ENCODE measurements at places on chromosomes 1 and 21. TPM values are rescaled to one million over a fixed set of nuclear protein-coding genes. Genes with fewer than 3 reads are reported as not detected.

The C1orf115 gene
- 35.3 TPM for total RNA-seq

The CACNA1E gene
- total RNA-seq, result 0.06 TPM

The NPHS2 gene
- not detected for total RNA-seq

The RPRD2 gene
- 31.4 TPM for total RNA-seq

The DOP1B gene
- 19.0 TPM for total RNA-seq

The S100A12 gene
- 22.8 TPM for total RNA-seq

The HMCN1 gene
- 45.4 TPM for total RNA-seq

The F5 gene
- 1.6 TPM for total RNA-seq

GRCh38 chr1:180524915-180525714, 22.7 kb upstream of the ACBD6 start:
- DNase-seq, result no peak

DNA sequence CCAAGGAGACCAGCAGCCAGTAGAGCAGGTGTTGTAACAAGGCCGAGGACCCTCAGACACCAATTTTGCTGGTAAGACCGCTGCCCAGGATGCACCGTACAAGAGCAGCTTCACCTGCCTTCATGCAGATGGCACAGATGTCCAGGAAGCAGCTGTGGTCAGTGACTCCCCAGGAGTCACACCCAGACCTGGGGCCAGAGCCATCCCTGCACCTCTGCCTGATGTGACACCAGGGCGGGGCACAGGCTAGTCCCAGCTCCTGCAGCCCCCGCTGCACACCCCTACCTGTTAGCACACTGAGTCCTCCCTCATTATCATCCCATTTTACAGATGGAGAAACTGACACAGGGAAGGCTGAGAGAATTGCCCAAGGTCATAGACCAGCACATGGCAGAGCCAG, 16.3 kb upstream of the KCNAB2 start:
- no peak for DNase-seq

GRCh38 chr1:182889997-182890396, 50.9 kb downstream of the DHX9 start:
- no peak for DNase-seq

GRCh38 chr1:23566304-23566703, 7.0 kb upstream of the ID3 start:
- DNase-seq, result no peak

DNA sequence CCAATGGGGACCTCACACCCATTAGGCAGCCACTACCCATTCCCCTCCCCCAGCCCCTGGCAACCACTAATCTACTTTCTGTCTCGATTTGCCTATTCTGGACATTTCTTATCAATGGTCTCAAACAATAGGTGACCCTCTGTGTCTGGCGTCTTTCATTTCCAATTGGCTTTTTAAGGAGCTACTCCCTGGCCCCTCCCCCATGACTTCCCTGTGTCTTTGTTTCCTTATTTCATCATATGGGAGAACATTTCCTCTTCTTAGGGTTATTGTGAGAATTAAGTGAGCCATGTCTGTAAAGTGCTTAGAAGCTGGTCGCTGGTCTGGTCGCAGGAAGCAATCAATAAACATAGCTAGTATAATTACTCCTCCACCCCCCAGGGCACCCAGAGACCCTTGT, 80.9 kb downstream of the SPSB1 start:
- DNase-seq, result no peak

GRCh38 chr1:67347688-67348472, 40.2 kb downstream of the IL12RB2 start:
- no peak for DNase-seq

DNA sequence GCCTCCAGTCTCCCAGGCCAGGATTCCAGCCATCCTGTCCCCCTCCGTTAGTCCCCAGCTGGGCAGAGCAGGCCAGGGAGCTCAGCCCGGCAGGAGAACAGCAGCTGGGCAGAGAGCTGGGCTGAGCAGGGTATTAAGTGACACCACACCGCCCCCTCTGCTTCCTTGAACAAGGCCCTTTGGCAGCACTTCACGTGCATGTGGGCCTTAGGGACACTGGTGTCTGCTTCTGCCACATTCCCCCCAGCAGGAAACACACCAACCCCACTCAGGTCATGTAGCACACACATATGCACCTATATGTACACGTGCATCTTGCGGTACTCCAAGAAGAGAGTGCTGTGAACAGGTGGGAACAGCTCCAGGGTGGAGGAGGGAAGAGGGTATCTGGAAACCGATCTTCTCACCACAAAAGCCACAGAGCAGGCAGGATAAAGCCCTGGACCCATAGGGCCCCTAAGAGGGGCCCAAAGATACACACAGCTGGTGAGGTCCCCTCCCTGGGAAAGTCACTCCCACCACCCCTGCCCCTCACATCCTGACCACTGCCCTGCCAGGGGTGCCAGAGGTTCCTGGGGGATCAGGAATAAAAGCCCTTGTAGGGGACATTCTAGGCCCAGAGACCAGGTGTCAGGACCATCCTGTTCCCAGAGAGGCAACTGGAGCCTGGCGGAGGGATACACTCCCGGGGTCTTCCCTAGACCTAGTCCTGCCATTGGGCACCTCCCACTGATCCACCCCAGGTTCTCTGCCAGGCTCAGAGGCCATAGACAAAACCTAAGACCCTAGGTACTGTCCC, 4.5 kb downstream of the EPHA2 start:
- DNase-seq, result no peak

DNA sequence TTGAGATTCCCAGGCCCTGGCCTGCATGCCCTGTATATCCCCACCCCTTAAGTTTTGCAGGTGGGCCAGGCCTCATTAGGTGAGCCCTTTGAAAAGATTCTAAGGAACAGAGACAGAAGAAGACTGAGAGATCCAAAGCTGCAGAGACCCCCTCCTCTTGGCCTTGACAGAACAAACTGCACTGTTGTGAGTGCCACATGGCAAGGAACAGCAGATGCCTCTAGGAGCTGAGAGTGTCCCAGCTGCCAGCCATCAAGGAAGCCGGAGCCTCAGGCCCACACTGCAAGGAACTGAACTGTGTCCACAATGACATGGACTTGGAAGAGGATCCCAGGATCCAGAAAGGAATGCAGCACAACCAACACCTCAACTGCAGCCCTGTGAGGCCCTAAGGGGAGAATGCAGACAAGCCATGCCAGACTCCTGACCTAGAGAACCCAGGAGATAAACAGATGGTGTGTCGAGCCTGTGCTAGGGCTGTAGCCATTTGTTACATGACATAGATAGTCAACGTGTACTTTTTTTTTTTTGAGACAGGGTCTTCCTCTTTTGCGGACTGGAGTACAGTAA, 182.7 kb downstream of the AJAP1 start:
- DNase-seq, result no peak

DNA sequence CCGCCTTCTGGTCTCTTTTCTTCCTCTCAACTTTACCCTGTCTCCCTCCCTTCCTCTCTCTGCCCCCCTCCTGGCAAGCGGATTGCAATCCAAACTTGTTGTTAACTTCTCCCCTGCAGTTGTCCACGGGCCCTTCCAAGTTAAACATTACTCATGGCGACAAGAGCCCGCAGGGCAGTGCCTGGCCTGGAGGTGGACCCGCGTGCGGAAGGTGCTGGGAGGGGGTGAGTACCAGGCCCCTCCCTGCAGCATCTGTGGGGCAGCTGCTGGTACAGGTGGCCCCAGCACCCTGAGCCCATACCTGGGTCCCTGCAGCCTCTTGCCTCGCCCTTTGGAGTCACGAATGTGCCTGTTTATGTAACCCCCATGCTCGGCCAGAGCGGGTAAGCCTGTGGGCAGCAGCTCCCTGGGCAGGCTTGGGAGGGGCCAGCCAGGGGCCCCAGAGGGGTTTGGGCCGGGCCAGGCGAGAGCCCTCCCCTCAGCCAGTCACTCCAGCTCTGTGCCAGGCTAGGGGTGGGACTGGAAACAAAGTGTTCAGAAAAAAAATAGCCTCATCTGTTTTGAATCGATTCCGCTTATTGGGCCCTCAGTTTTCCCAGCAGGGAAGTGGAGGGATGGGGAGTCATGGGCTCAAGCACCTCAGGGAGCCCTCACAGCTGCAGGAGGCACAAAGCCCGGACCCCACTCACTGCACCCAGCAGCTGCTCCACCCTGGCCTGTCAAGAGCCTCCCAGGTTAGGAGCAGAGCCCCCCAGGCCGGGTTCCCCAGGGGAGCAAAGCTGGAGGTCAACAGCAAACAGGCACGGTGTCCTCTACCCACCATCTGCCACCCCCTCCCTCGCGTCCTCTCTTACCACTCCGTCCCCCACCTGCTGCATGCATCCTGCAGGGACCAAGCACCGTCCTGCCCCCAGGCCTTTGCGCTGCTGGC, 14.0 kb upstream of the FAAP20 start:
- peak; percentile 91 for DNase-seq

DNA sequence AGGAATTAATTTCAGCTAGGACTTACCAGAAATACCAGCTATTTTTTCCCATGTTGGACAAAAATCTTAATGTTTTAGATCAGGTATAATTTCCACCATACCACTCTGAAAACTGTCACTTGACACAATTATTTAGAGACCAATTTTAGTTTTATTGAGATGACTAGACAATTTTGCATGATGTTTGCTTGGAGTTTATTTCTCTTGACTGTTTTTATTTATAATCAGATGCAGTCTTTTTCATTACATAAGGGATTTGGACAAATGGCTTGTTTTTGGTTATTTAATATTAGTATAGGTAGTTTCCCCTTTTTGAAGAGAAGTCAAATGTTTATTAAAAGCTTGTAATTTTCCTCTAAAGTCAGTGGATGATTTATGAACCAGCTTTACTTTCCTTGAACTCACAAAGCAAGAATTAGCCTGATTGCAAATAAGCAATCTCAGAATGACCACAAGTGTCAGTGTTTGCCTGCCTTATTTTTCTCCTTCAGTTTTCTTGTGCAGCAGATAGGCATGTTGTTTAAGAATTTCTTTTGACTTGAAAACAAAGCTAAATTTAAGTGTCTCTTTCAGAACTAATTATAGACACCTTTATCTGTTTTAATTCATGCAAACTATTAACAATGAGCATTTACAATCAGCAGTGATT, 3.8 kb upstream of the B3GALT2 start:
- DNase-seq, result no peak

DNA sequence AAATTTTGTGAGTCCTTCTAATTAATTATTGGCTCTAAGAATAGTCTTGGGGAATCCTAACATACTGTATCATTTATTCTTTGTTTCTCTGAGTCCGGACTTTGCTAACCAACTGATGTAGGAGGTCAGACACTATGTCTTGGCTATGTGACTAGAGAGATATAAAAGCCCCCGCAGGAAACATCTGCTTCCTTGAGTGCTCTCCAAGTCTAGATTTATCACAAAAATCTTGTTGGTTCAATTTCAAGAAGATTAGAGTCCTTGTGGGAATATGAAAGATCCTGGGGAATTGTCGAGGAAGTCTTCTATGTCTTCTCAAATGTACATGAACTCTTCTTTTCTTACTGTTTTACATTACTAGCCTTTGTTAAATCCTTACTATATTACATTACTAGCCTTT, 1712.5 kb downstream of the NCAM2 start:
- DNase-seq, result no peak

GRCh38 chr1:44611866-44612265, 62.4 kb downstream of the TMEM53 start:
- DNase-seq, result no peak

DNA sequence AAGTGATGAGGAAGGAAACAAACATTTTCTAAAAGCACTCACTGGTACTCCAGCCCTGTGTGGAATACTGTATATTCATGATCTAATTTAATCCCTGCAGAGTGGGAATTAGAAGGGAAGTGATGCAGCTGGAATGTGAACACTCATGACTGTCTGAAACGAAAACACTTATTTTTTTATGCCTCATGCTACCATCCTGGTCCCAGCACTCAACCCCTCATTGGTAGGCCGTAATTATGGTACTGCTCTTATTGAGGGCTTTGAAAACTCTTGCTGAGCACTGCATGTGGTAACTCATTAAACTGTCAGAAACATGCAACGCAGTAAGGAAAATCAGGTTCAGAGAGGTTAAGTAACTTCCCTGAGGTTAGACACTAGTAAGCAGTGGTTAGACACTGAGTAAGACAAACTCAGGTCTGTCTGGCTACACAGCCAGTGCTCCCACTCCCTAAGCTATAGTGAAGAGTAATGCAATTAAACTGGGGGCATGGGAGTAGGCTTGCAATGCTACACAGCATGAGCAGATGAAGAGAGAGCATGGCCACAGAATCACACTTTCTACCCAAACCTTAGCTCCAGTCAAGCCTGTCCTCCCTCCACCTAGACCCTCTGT, 17.3 kb upstream of the TNFSF4 start:
- DNase-seq, result no peak

- no peak for DNase-seq
Measured at GRCh38 chr1:57091642-57092041, 125.8 kb upstream of the C8B start.

DNA sequence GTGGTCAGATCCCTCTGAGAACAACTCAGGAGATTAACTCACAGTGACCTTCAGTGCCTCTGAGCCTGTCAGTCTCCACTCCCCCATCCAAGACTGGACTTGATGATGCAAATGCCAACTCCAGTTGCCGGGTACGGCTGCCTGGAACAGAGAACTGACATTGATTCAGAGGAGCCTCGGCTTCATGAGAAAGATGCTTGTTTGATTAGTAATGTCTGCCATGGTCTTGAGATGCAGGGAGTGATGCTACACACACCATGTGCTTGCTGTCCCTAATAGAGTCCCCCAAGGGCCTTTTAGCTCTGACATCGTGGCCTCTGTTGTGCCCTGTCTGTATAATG, 51.8 kb upstream of the LRP8 start:
- peak; percentile 16 for DNase-seq

GRCh38 chr1:244802041-244802440, 33.4 kb upstream of the COX20 start:
- no peak for DNase-seq

DNA sequence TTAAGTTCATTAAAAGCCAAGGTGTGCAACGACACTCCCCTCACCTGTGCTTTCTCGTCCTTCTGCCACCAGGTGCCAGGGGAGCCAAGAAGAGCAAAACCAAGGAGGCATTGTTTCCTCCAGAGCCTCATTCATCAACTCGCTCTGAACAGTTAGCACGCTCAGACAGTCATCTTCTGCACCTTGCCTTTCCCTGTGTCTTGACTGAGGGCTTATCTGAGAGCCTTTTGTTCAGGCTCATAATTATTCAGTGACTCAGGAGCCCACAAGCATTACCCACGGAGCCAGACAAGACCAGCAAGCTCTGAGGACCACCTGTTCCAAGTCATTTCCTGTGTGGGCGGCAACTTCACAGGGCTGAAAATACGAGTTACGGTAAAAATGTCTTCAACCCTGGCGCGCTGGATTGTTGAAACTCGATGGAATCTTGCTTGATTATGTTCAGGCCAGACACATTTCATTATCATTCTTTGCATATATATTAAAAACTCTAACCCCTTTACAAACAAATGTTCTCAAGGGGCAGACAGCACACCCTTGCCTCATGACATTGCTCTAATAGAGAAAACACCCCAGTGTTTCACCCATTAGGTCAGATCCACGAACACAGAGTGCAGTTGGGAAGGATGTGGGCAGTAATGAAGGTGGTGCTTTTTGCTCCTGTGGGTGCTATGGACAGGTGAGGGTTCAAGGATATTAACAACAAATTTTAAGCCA, 89.7 kb upstream of the RUNX1 start:
- no peak for DNase-seq

Measured in upper lobe of right lung (tissue), 1 donor.